ENCODE measurements at places on chromosomes 5 and 9.

- no peak for DNase-seq
Measured at GRCh38 chr9:115088860-115089259, 29.1 kb downstream of the TNC start.

- DNase-seq, result no peak
Measured at GRCh38 chr9:129250786-129251185, 72.7 kb upstream of the IER5L start.

GRCh38 chr9:127825319-127826051, 22.8 kb downstream of the FPGS start:
- DNase-seq, result no peak

DNA sequence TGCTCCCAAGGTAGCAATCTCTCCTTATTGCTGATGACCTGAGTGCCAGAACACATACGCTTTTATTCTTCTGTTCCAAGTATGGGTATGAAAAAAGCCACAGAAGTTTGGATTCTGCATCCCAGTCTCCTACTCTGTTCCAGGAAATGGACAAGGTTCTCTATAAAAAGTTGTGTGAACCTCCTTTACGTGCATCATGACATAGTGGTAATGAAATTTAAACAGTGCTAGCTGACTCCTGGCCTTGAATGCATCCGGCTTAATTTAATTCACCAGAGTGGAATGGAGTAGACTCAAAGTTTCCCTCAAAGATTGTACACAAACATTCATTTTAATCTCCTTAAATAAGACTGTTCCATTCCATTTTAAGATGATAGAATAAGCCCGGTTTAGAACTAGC, 68.9 kb downstream of the LURAP1L start:
- no peak for DNase-seq

DNA sequence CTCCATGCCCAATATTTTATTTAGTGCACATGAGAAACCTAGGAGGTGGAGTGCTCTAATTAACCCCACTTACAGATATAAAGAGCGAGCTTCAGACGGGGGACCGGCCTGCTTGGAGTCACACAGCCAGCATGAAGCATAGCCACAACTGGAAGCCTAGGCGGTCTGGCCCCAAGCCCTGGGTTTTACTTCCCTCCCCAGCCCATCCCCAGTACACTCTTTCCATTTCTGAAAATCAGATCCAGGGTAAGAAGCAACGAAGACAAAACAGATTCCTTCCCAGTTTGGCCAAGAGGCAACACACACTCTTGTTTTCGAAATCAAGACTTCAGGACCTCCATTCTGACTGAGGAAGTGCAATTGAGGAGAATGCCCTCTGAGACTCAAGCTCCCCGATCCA, 27.1 kb downstream of the KCNMB1 start:
- DNase-seq, result no peak

DNA sequence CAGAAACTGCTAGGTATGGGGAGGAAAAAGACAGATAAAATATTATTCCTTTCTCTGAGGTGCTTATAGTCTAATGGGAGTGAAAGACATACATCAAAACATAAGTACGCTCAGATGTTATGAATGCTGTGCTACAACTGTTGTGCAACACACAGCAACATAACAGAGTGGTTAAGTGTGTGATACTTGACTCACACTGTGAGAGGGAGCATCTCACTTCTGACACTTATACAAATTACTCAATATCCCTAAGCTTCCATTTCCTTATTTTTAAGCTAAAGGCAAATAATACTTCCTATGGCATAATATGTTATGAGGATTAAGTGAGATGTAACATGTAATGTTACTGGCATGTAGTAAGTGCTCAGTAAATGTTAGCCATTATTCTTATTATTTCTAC, 110.6 kb upstream of the FER start:
- no peak for DNase-seq

GRCh38 chr5:93654676-93655075, 71.7 kb downstream of the NR2F1 start:
- no peak for DNase-seq

Data from NCI-H1048 (cell line).